ENCODE measurements at places on chromosomes 6 and 20.

DNA sequence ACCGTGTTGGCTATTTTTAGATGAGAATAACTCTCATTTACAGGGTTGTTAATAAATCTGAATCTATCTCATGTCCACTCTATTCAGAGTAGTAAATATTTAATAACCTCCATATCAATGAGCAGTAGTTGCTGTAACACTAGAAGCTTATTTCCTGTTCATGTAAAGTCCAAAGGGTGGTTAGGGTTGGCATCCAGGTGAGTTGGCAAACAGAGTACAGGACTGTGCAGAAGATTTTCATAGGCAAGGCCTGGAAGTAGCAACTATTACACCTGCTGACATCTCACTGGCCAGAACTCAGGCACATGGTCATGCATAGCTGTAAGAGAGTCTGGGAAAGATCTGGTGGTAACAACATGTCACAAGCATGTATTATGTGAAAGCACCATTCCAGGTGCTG is 147.5 kb downstream of the PHF3 start:
- DNase-seq = no peak

DNA sequence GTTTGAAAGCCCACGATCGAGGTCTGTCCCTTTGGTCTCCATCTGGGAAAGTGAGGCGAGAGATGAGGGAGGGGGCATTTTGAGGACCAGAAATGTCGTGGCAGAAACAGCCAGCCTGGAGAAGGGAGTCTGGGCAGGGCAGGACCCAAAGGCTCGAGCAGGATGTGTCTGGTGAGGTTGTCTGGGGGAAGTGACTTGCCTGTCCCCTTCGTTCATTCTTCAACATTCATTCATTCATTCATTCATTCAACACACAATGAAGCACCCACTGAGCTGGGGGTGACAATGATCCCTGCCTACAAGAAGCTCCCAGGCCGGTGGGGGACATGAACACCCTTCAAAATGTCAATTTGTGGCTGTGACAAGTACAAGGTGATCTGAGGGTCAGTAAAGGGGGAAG is 80.5 kb downstream of the CEBPB start:
- no peak for DNase-seq

- DNase-seq = no peak
Observed at GRCh38 chr6:76453270-76453669, 380.8 kb upstream of the IMPG1 start.

GRCh38 chr6:13488015-13488895 is 855 bp upstream of the GFOD1 start:
- DNase-seq = peak; percentile 82

DNA sequence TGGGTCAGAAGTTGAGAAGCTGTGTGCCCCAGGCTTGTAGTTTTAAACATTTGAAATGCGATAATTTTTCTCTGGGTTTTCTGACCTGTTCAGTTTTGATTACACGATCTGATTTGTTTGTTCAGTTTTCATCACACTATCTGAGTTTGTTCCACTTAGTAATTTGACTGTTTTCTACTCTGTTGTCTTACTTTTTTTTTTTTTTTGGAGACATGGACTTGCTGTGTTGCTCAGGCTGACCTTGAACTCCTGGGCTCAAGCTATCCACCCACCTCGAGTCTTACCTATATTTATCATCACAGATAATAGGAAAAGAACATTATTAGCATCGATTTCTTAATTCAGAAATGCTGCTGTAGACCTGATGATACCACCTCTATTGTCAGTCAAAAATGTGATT is 379.1 kb downstream of the UTRN start:
- no peak for DNase-seq

DNA sequence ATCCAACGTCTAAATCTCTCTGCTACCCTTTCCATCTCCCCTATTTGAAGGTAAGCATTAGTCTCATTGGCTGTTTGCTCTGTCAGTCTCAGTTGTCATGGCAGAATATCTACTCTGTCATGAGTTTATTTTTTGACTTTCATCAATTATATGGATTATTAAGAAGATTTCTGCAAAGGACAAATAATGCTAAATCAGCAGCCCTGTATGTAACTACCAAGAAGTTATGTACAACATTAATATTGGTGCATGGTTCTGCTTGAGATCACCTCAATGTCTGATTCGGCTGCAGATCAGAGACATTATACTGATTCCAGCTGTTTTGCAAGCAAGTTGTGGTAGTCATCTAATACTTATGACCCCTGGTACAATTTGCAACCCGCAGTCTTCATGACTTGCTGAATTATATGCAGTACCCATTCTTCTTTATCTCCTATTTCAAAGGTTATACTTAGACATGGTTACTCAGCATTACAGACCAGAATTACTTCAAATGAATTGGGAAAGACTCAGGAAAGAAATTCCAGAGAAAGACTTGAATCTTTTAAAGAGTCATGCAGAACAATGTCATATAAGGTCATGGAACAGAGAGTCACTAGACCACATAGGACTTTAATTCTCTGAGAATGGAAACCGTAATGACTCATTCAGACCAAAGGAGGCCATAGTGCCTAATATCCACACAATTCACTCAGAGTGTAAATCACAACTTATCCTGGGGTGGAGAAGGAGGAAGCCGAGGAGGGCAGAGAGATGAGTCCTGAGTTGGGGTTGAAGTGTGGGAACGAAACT is 201.4 kb downstream of the IBTK start:
- DNase-seq = no peak

GRCh38 chr6:145036848-145037567 is 698.3 kb downstream of the EPM2A start:
- no peak for DNase-seq

DNA sequence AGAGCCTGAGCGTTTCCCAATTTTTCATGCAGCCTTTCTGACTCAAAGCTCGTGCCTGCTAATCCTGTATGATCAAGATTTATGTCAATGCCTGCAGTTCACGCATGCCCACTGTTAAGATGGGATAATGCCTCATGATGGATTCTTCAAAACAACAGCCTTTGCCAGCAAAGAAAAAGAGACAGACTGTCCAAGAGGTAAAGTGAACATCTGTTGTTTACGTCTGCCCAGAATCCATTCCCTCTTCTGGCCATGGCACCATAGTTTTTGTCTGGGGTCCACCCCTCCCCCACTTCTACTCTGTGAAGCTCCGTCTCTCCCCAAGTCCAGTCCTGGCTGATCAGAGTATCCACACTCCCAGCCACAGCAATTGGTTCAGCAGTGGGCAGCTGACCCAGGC is 91.9 kb upstream of the EYA2 start:
- no peak for DNase-seq

- no peak for DNase-seq
Observed at GRCh38 chr6:163147994-163148393, 266.5 kb upstream of the QKI start.

- DNase-seq = no peak
Observed at GRCh38 chr6:20706238-20706938, 172.1 kb downstream of the CDKAL1 start.

DNA sequence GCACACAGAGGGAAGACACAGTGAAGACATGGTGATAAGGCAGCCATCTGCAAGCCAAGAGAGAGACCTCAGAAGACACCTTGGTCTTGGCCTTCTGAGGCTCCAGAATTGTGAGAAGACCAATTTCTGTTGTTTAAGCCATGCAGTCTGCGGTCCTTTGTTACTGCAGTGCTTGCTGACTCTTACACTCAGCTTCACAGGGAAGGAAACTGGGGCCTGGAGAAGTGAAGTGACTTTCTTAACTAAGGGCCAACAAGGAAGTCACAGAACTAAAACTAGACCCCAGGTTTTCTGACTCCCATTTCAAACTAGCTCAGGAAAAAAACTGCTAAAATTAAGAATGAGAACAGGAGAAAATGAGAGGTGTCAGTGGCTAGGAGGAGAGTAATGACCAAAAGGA is 74.3 kb downstream of the TNFRSF21 start:
- DNase-seq = no peak

DNA sequence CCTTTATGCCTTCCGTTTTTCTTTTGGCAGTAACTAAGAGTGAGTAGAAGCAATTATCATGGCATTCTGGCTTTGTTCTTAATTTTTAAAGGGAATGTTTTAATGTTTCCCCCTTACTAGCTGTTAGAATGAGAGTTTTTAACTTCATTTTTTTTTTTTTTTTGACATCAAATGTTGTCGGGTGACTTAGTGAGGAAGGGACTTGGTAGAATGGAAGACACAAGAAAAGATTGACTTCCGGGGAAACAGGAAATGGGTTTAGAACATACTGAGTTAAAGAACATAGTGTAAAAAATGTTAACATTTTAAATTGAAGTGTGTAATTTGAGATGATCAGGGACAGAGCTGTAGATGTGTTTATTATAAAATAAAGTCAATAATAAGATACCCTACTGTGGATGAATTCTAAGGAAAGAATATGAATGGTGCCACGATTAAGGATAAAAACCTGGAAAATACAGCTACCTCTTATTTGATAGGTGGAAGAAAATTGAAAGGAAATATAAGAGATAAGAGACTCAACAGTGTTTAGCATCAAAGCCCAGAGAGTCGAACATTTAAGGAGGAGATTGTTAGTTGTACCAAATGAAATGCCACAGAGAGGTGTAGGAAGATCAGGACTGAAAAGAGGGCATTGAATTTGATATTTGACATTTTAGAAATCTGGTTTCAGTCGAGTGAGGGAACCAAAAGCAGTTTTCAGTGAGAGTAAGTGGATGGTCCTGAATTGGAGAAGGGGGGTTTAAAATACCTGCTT is 9.4 kb downstream of the HSF2 start:
- DNase-seq = no peak

DNA sequence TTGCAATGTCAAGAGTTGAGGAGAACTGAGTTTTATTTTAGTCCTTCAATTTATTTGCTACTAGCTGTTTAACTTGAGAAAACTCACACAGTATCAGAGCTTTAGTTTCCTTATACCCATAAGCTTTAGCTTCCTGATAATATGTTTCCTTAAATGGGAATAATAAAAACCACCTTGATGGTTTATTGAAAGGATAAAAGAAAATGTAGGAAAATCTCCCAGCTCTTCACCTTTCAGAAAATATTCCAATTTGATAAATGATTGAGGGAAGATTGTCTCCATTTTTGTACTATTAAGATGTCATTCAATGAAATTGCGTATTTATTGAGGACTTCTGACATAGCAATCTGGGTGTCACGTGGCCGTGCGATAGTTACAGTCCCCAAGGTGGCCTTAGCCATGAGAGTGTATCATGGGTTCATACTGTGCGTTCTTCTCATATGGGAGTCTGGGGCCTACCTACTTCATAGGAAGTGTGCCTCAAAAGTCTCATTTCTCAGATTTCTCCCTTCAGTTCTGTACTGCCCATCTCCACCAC is 296.3 kb upstream of the BMP2 start:
- DNase-seq = no peak

DNA sequence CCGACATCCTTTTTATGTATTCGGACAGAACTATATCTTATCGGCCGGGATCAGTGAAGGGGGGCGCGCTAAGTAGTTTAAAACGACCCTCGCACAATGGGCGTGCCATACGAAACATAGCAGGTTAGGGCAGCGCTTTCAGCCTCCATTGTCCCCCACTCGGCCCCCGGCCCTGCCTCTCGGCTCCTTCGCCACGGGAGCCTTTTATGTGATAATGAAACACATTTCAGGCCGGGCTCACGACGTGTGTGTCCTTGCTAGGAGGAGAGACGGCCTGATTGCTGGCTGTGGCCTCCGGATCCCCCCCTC is 5.3 kb downstream of the FOXA2 start:
- no peak for DNase-seq

GRCh38 chr6:166318649-166319600 is 10.7 kb upstream of the PRR18 start:
- no peak for DNase-seq

- DNase-seq = no peak
Observed at GRCh38 chr6:99810295-99810694, 183.7 kb downstream of the MCHR2 start.

DNA sequence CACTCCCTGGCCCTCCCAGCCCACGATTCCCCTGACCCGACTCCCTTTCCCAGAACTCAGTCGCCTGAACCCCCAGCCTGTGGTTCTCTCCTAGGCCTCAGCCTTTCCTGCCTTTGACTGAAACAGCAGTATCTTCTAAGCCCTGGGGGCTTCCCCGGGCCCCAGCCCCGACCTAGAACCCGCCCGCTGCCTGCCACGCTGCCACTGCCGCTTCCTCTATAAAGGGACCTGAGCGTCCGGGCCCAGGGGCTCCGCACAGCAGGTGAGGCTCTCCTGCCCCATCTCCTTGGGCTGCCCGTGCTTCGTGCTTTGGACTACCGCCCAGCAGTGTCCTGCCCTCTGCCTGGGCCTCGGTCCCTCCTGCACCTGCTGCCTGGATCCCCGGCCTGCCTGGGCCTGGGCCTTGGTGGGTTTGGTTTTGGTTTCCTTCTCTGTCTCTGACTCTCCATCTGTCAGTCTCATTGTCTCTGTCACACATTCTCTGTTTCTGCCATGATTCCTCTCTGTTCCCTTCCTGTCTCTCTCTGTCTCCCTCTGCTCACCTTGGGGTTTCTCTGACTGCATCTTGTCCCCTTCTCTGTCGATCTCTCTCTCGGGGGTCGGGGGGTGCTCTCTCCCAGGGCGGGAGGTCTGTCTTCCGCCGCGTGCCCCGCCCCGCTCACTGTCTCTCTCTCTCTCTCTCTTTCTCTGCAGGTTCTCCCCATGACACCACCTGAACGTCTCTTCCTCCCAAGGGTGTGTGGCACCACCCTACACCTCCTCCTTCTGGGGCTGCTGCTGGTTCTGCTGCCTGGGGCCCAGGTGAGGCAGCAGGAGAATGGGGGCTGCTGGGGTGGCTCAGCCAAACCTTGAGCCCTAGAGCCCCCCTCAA is at the start of gene LTA:
TSS of gene LTA (plus strand) at position 249 of the 871 bp plus-strand sequence. CDS start at position 703, 454 bp downstream.
- DNase-seq = no peak

DNA sequence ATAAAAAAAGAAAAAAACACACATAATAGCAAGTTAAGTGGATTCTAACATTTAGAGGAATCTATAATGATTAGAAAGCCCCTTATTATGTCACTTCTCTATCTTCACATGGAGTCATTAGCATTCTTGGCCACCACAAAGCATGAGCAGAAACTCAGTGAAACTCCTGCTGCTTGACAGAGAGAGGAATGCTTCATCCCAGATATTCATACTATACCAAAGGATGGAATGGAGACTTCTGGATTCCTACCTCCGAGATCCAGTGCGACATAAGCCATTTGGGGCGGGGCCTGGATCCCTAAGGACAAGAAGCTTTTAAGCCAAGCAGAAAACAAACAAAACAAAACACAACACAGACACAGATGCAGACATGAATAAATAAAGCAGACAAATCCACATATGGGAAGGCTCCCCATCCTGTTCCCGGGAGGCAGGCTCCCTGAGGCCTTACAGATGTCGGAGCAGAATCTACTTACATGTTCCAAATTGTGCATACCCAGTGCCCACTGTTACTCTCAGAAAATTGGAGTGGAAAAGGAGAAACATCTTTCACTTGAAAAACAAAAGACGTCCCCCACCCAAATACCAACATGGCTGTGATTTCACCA is 727.3 kb downstream of the MAFB start:
- no peak for DNase-seq

DNA sequence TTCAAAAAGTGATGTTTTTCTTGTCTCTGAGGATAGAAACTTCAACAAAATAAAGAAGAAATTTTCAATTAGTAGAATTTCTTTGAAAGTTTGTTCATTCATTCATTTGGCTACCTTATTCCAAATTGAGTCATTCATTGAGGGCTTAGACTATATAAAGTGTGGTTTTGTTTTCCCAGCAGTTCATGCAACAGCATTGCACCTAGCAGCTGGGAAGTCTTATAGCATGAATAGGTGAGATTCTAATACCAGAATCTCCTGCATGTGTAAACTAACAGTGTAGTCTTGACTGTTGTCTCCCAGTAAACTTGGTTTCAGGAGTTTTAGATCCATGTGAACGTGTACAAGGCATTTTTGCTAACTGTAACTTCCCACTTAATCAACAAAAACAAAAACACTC is 7.1 kb downstream of the ESR1 start:
- no peak for DNase-seq
